Progenitor cell of endocrine pancreas (in vitro differentiated cells): ENCODE measurements at places on chromosomes 3 and 15.

GRCh38 chr3:47012342-47013230, 33.1 kb downstream of the NBEAL2 start:
- no peak for DNase-seq

DNA sequence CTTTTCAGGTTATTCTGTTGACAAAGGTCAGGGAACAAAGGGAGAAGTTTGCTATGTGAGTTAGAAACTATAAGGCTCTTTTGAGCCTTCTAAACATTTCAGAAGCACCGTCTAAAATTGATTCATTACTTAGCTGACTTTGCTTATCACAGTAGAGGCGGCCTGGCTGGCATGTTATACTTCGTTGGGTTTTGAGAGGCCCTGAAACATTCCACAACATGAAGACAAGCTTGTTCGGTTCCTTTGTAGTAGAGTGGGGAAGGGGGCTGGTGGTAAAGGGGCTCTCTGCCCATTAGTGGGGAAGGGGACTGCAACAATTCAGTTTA, 23.6 kb downstream of the ZBTB38 start:
- no peak for DNase-seq

GRCh38 chr15:39579487-39580116, 1.3 kb upstream of the THBS1 start:
- DNase-seq = peak; percentile 30

DNA sequence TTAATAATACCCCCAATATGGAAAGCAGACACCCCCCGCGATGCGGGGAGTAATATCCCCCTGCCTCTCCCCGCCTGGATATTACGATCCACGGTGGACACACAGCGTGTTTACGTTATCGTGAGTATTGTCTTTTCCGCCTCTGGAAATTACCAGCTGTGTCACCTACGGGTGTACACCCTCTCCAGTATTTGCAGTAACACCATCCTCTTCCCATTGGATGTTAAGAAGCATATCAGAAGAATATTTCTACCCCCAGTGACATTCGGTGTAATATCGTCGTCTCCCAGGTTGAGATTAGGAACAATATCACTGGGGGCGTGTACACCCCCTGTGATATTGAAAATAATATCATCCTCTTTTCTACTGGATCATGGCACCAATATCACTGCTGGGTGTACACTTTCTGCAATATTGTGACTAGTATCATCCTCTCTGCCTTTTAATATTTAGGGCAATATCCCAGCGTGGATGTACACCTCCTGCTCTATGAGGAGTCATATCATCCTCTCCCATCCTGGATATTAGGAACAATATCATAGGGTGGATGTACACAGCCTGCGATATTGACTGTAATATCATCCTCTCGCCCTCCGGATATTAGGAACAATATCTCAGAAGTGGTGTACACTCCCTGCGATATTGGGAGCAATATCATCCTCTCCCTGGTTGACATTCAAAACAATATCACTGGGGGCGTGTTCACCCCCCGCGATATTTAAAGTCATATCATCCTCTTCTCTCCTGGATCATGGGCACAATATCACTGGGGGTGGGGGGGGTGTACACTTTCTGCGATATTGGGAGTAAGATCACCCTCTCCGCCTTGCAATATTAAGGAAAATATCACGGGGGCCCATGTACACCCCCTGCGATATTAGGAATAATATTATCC, 20.3 kb upstream of the BMF start:
- no peak for DNase-seq

DNA sequence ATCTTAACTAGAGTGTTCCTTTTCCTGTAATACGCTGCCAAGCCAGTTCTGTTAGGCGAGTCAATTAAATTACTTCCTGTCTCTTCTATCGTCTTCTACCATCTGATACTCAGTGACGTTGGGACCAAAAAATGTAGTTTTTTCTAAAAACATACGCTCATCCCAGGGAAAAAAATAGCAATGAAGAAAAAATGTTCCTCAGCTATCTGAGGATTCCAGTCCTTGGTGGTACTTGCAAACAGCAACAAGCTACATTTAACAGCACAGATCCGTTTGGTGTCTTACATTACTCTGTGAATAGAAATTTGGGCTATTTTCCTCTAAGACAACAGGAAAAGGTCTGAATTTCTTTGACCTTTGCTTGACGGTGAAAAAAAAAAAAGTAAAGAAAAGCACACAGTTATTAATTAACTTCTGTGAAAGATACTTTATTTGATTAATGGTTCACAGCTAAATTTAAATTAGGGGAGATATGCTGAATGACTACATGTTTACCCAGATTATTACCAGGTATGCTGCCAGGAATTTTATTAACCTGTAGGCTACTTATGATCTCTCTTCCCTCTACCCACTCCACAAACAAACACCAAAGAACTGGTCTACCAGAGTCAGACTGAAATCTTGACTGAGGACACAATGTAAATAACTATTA, 254.4 kb upstream of the ZPLD1 start:
- DNase-seq = no peak

DNA sequence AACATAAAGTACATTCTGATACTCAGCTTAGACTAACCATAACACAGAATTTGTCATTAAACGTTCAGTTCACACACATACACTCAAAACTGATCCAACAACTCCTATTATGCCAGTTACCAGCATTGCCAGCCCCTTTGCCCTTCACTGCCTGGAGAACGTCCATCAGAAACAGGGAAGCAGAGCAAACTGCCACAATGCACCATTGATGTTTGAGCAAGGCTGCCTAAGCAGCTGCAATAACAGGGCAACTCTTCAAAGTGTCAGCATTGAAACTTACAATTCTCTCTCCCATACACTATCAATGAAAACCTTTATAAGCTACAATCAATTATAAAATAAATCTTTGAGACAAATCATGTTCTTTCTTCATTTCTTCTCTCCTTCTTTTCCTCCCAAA, 85.1 kb downstream of the ZBTB20 start:
- DNase-seq = no peak

DNA sequence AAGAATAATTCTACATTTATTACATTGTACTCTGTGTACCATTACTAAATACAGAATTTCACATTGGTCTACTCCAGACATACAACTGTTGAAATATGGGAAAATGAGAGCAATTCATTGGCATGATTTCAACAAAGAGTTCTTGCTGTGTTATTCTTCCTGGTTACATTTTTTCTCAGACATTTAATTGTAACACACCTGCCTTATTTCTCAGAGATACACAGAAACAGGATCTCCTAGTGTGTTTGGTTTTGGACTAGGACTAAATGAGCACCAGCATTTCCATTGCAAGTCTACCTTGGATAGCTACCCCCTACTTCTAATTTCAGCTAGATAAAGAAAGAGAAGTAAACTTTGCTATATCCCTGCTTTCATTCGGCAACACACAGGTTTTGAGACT, 274.3 kb upstream of the CNTN4 start:
- DNase-seq = no peak

GRCh38 chr3:55756976-55757375, 269.9 kb upstream of the WNT5A start:
- no peak for DNase-seq

GRCh38 chr3:142213298-142213697, 12.1 kb downstream of the GK5 start:
- DNase-seq = no peak
